ENCODE measurements at places on chromosomes 7 and 10. TPM values are rescaled to one million over a fixed set of nuclear protein-coding genes. Genes with fewer than 3 reads are reported as not detected.

PLPP4 gene
- 5.3 TPM for total RNA-seq

CPA2 gene
- not detected for total RNA-seq

SPDYE6 gene
- total RNA-seq, result not detected

PNLIPRP2 gene
- total RNA-seq, result not detected

PPP1R17 gene
- total RNA-seq, result not detected

SP8 gene
- total RNA-seq, result not detected

ADAP1 gene
- 14.9 TPM for total RNA-seq

HOXA7 gene
- total RNA-seq, result 28.8 TPM

PTPRZ1 gene
- total RNA-seq, result 0.04 TPM

CELF2 gene
- 16.9 TPM for total RNA-seq

POLR2J2 gene
- 1.2 TPM for total RNA-seq

CCDC146 gene
- total RNA-seq, result 5.6 TPM

TMEM225B gene
- not detected for total RNA-seq

HDAC9 gene
- total RNA-seq, result 84.5 TPM

CUBN gene
- total RNA-seq, result 1.3 TPM

SCRN1 gene
- total RNA-seq, result 79.6 TPM

C10orf95 gene
- 3.2 TPM for total RNA-seq

RPEL1 gene
- total RNA-seq, result not detected

SMNDC1 gene
- 8.0 TPM for total RNA-seq

ENKUR gene
- total RNA-seq, result 0.34 TPM

PLXNA4 gene
- total RNA-seq, result 0.14 TPM

KLF14 gene
- total RNA-seq, result not detected

NUTM2A gene
- total RNA-seq, result 4.9 TPM

ARHGEF35 gene
- 9.0 TPM for total RNA-seq

UTF1 gene
- not detected for total RNA-seq

All from kidney epithelial cell (primary cell).